Activated CD4-positive, alpha-beta T cell treated with anti-CD3 and anti-CD28 coated beads, Interleukin-2, amount 10 ng/mL, durations not matched to agents 7 days and 5 days (primary cell): ENCODE measurements at places on chromosomes 4 and X.

DNA sequence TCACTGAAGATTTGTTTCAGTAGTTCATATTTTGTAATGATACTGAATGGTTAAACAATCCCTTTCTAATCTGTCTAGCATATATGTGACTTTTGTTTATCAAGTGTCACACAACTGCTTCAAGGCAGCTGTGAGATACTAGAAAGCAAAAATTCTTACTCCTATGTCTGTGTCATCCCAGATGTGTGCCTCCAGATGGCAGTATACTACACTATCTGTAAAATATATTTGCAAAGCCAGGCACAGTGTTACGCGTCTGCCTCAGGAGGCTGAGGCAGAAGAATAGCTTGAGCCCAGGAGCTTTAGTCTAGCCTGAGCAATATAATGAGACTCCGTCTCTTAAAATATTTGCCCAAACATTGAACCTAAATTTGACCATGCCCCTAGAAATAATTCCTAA, 4.0 kb downstream of the NUDT10 start:
- peak; percentile 33 for DNase-seq

- peak; percentile 50 for DNase-seq
These were observed 19.8 kb downstream of the C4orf50 start for GRCh38 chr4:5998333-5998936.

GRCh38 chrX:1593286-1594271, 2.2 kb downstream of the AKAP17A start:
- DNase-seq, result no peak

GRCh38 chrX:3044671-3045070, 3.4 kb downstream of the ARSF start:
- no peak for DNase-seq
